ENCODE measurements at places on chromosomes 6 and 20.

GRCh38 chr6:27280064-27280539, 32.0 kb downstream of the POM121L2 start:
- no peak for DNase-seq
- peaks cover 64% of the 10 kb centered on the region for H3K27me3 ChIP-seq
- H3K36me3 ChIP-seq, result no peaks in the 10 kb centered on the region
- no peak overlapping the region for H3K4me3 ChIP-seq
- no peak overlapping the region for H3K27ac ChIP-seq
- peaks cover 5% of the 10 kb centered on the region for H3K4me1 ChIP-seq

DNA sequence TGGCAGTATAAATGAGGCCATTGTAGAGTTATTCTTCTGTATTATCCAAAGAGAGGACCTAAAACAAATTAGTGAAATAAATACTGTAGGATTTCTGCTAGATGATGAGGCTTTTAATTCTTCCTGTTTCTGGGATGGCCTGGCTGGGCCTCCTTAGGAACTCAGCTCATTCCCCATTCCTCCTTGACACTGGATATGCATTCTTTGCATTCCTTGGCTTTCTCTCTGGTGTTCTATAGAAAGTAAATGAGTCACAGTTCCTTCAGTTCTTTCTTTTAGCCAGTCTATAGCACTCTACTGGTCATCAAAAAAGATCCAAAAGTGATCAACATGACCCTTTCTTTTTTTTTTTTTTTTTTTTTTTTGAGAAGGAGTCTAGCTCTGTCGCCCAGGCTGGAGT, 8.6 kb downstream of the OR10C1 start:
- no peaks in the 10 kb centered on the region for H3K36me3 ChIP-seq
- no peak overlapping the region for H3K27ac ChIP-seq
- no peaks in the 10 kb centered on the region for H3K4me1 ChIP-seq
- no peaks in the 10 kb centered on the region for H3K27me3 ChIP-seq
- DNase-seq, result no peak

- H3K4me3 ChIP-seq, result no peak overlapping the region
- H3K4me1 ChIP-seq, result no peaks in the 10 kb centered on the region
- H3K27me3 ChIP-seq, result no peaks in the 10 kb centered on the region
- H3K36me3 ChIP-seq, result no peaks in the 10 kb centered on the region
- no peak overlapping the region for H3K27ac ChIP-seq
Measured at GRCh38 chr6:56368491-56368890, 121.1 kb upstream of the COL21A1 start.

DNA sequence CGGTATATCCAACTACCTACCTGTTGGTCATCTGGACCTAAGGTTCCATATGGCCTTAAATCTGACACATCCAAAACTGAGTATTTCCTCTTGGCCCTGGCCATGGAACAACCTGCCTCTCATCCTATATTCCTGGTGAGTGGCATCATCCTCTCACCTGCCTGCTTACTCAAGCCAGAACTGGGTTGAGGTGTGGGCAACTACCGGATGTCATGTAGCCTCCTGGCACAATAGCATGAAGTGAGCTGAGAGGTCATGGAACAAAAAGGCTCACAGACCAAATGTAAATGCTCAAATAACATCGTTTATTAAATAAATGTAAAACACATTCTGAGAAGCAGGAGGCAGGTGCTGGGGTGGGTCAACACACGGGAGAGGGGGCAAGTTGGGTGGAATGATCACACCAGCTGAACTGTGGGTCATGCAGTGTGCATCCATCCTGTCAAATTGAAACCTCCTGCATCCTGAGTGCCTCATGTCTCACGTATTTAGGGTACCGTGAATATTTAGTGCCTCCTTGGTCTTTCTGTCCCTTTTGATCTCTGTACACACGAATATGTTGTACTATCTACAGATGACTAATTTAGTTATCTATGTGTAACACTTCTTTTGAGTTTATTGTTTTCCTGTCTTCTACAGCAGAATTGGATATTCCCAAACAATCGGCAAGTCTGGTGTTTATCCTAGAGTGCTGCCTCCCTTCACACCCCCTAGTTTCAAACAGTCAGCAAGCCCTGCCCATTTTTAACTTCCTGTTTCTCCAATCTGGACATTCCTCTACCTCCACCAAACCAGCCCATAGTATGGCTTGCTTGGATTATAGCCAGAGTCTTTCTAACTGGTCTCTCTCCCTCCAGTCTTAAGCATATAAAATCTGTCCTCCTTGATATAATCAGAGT, 7.9 kb upstream of the POU5F1 start:
- H3K4me1 ChIP-seq, result peaks cover 11% of the 10 kb centered on the region
- no peaks in the 10 kb centered on the region for H3K36me3 ChIP-seq
- no peak overlapping the region for H3K27ac ChIP-seq

- no peaks in the 10 kb centered on the region for H3K4me1 ChIP-seq
- no peaks in the 10 kb centered on the region for H3K27me3 ChIP-seq
- H3K27ac ChIP-seq, result no peak overlapping the region
- no peak overlapping the region for H3K4me3 ChIP-seq
- H3K36me3 ChIP-seq, result no peaks in the 10 kb centered on the region
- no peak for DNase-seq
Measured at GRCh38 chr6:16227048-16227562, 11.3 kb upstream of the GMPR start.

- H3K27ac ChIP-seq, result no peak overlapping the region
- H3K4me1 ChIP-seq, result no peaks in the 10 kb centered on the region
- no peaks in the 10 kb centered on the region for H3K36me3 ChIP-seq
- no peak for DNase-seq
Measured at GRCh38 chr20:12394786-12395185, 477.1 kb downstream of the BTBD3 start.

DNA sequence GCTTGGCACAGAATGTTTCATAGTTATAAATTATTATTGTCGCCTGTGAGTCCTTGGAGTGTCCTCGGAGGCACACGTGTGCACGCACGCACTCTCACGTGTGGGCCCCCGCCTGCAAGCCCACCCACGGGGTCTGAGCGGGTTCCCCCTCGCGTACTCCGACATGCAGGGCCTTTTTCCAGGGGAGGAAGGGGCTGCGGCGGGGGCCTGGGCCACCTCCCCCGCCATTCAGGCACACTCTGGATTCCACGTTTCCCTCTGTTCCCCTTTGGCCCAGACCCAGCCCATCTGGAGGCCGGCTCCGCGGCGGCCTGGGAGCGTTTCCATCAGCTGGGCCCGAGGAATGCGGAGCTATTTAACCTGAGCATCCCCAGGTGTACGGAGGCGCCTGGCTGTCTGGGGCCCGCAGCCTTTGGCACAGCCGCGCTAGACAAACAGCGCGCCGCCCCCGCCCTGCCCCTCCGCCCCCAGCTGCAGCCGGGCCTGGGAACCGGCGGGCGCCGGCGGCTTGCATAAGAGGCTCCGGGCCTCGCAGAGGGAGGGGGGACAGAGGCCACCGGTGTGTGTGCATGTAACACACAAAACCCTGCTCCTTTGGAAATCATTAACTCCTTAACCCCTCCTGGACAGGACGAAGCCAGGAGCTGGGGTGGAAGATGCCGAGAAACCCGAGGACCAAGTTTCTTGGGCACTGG, 3.3 kb downstream of the ID1 start:
- H3K27ac ChIP-seq, result no peak overlapping the region
- H3K36me3 ChIP-seq, result no peaks in the 10 kb centered on the region
- peaks cover 5% of the 10 kb centered on the region for H3K27me3 ChIP-seq
- no peak for DNase-seq
- peaks cover 28% of the 10 kb centered on the region for H3K4me1 ChIP-seq

GRCh38 chr20:32479012-32479411, 106.1 kb downstream of the NOL4L start:
- peaks cover 5% of the 10 kb centered on the region for H3K36me3 ChIP-seq
- no peak for DNase-seq
- H3K4me1 ChIP-seq, result peaks cover 64% of the 10 kb centered on the region
- H3K27me3 ChIP-seq, result no peaks in the 10 kb centered on the region

- no peaks in the 10 kb centered on the region for H3K36me3 ChIP-seq
- no peak for DNase-seq
Measured at GRCh38 chr6:123380257-123380656, 256.5 kb downstream of the TRDN start.

GRCh38 chr6:108944707-108945680, 96.8 kb downstream of the ARMC2 start:
- no peaks in the 10 kb centered on the region for H3K36me3 ChIP-seq
- H3K4me1 ChIP-seq, result peaks cover 37% of the 10 kb centered on the region
- no peak overlapping the region for H3K4me3 ChIP-seq
- H3K27me3 ChIP-seq, result no peaks in the 10 kb centered on the region
- DNase-seq, result no peak

DNA sequence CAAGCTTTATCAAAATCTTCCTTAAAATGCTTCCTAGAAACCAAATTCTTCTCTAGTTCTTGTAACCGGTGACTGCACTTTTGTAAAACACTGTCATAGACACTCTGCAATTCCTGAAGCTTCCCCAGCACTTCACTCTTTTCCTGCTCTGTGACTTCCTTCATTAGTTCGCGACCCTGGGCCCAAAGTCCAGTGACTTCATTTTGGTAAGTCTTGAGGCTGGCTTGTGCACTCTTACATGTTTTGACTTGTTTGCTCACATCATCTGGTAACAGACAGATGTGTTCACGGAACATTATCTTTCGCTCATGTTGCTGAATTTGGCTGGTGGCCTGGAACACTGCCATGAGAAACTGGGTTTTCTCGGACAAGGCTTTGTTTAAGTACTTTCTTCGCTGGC, 306.2 kb downstream of the SYNE1 start:
- no peak for DNase-seq
- H3K36me3 ChIP-seq, result no peaks in the 10 kb centered on the region
- H3K4me1 ChIP-seq, result no peaks in the 10 kb centered on the region
- H3K27ac ChIP-seq, result no peak overlapping the region

DNA sequence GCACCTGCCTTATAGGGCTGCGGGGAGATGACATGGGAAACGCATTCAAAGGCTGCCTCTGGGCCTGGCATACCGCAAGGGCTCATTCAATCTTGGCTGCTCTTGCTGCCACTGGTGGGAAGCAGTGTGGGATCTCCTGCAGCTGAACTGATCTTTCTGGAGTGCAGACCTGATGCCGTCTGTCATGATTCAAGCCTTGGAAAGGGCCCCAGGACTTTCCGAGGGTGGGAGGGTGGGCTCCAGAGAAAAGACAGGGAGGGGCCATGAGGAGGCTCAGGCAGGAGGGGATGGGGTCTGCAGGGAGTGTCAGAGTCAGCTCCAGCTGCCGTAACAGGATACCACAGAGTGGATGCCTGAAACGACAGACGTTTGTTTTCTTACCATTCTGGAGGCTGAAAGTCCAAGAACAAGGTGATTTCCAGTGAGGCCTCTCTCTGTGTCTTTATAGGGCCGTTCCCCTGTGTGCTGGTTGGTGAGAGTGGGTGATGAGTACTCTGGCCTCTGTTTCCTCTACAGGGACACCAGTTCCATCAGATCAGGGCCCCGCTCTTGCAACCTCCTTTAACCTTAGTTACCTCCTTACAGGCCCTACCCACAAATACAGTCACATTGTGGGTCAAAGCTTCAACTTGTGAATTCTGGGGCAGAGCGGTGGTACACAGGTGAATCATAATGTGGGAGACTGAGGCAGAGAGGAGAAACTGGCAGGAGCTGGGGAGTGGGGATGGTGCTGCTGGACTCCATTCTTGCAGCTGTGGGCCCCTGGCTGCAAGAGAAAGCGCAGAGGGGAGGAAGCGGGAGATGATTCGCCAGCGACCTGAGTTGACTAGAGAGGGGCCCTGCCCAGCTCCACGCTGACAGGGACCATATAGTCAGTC, 148.4 kb downstream of the SYCP2 start:
- no peaks in the 10 kb centered on the region for H3K36me3 ChIP-seq
- H3K4me1 ChIP-seq, result no peaks in the 10 kb centered on the region
- no peak for DNase-seq
- no peaks in the 10 kb centered on the region for H3K27me3 ChIP-seq
- no peak overlapping the region for H3K4me3 ChIP-seq

- DNase-seq, result peak; percentile 46
- peak overlapping the region; percentile 89 for H3K4me3 ChIP-seq
- no peaks in the 10 kb centered on the region for H3K36me3 ChIP-seq
- H3K27ac ChIP-seq, result peak overlapping the region; percentile 76
- peaks cover 52% of the 10 kb centered on the region for H3K4me1 ChIP-seq
- no peaks in the 10 kb centered on the region for H3K27me3 ChIP-seq
Measured at GRCh38 chr6:18263418-18264218, 712 bp downstream of the DEK start.

DNA sequence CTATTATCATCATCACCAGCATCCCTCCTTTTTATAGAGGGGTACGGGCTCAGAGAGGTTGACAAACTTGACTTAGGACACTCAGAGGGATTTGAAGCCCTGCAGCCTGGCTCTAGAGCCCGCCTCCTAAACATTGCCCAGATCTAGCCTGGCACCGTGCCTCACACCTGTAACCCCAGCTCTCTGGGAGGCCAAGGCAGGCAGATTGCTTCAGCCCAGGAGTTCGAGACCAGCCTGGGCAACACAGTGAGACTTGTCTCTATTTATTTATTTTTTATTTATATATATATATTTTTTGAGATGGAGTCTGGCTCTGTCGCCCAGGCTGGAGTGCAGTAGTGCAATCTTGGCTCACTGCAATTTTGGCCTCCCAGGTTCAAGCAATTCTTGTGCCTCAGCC, 6.3 kb upstream of the CSE1L start:
- no peak overlapping the region for H3K4me3 ChIP-seq
- DNase-seq, result no peak
- H3K27ac ChIP-seq, result no peak overlapping the region
- H3K27me3 ChIP-seq, result no peaks in the 10 kb centered on the region
- H3K4me1 ChIP-seq, result peaks cover 23% of the 10 kb centered on the region

DNA sequence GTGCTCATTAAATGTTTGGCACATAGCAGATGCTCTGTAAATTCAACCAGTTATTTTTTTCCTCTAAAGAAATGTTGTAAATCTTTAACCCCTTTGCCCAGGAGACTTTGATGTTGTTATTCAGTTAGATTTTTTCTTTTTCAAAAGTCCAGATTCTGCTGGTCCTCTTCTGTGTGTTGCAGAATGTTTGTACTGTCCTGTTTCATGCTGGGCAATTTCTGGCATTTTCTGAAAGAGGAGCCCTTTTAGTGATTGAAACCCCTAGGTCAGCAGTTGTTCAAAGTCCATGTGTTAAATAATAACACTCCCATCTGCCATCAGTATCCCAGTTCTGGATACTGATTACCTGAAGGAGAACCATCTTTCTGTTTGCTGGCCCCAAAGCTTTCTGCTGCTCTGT, 1.3 kb upstream of the SLC17A1 start:
- no peak overlapping the region for H3K27ac ChIP-seq
- no peak for DNase-seq
- H3K27me3 ChIP-seq, result no peaks in the 10 kb centered on the region
- no peak overlapping the region for H3K4me3 ChIP-seq
- H3K36me3 ChIP-seq, result no peaks in the 10 kb centered on the region
- no peaks in the 10 kb centered on the region for H3K4me1 ChIP-seq

DNA sequence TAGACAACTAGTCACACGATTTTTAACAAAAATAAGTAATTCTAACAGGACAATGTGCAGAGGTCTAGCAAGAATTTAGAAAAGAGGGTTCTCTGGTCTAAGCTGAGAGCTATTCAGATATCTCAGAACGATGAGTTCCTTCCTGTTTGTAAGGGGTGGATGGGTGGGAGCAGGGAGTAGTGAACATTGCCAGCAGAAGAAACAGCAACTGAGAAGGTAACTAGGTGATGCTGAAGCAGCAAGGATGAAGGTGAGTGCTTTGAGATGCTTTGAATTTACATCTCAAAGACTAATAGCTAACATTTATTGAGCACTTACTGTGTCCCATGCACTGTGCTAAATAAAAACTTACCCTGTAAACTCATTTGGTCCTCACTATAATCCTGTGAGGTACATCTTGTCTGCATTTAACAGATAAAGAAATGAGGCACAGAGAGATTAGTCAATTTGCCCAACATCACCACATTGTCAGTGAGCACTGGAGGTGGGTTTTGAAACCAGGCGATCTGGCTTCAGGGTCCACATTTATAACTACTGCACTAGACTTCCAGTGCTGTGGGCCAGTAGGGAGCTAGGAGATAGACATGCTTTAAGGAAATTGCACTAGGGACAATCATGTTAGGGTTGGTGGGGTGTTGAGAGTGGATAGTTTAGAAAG, 15.7 kb downstream of the BRD2 start:
- H3K36me3 ChIP-seq, result peaks cover 24% of the 10 kb centered on the region
- no peak overlapping the region for H3K27ac ChIP-seq
- DNase-seq, result no peak
- no peak overlapping the region for H3K4me3 ChIP-seq
- no peaks in the 10 kb centered on the region for H3K27me3 ChIP-seq

All from CD4-positive, alpha-beta memory T cell (primary cell).